ENCODE measurements at places on chromosomes 2 and 18.
A peak's percentile ranks its signal among the peaks of the same experiment; 100 is the strongest.

GRCh38 chr2:165010556-165010955, 55.2 kb upstream of the SLC38A11 start:
- no peak for DNase-seq

DNA sequence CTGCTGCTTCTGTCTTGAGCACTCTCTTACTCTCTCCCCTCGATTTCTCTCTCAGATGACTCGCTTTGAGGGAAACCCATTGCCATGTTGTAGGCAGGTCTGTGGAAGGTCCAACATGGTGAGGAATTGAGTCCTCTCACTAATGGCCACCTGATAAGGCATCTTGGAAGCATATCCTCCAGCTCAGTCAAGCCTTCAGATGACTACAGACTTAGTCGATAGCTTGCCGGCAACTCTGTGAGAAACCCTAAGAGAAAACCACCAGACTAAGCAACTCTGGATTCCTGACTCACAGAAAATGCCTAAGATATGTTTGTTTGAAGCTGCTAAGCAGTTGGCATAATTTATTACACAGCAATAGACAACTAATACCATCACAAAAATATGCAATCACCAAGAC, 51.2 kb downstream of the WDR75 start:
- no peak for DNase-seq

DNA sequence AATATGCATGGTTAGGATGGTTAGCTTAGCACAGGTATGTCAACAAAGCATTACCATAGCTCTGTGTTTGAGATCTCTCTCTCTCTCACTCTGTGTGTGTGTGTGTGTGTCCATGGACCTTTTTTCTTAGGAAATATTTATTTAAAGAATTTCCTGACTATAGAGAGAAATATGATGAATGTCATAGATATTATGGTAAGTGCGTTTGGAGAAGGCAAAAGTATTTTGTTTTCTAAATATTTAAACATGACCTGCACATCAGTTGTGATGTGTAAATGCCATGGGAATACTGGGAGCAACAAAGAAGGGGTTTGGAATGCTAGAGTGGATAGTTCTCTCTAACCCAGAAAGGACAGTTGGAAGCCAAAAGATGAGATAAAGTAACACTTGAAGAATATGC, 3.9 kb upstream of the TMEM178A start:
- no peak for DNase-seq

DNA sequence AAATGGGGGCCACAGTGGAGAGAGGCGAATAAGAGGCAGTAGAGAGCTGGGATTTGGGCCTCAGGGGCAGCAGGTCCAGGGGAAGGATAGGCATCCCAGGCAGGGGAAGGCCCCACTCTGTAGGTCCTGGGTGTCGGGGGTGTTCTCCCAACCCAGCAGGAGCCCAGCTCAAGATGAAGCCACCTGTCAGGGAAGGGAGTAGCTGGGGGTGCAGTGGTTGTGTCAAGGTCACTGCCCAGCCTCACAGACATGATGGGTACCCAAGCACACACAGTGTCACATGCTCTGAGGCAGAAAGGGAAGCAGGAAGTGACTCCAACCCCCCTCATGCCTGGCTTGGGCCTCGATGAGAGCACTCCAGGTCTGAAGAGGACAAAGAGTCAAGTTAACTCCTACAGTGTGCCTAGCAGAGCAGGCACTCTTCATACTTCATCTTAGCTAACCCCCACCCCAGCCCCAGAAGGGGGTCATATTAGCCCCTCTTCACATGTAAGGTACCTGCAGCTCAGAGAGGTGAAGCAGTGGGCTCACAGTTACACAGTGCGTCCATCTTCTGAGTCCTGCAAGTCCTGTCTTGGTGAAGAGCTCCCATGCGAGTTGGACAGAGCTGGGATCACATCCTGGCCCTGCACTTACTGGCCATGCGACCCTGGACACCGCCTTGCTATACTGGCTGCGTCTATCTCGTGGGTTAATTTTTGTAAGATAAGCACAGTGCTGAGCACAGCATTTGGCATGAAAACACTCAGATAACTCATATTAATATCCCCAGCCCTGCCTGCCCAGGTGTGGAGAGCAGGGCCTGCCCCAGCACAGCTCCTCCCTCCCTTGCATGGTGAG, 72.6 kb upstream of the DAPL1 start:
- peak; percentile 53 for DNase-seq

DNA sequence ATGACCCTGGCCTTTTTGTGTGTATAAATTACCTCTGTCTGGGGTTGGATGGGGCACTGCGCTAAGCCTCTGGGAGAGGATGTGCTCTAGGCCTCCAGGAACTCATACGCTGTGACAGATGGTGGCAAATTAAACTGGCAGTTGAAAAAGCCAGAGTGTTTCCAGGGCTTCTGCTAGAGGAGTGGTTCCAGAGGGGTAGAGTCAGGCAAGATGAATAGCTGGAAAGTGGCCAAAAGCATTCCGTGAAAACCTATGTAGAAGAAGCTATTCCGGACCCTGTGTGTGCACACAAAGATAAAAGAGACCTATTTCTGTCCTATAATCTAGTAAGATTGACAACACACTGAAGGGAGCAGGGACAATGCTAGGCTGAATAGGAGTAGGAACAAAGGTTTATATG, 84.8 kb downstream of the ACTR3 start:
- DNase-seq: no peak

DNA sequence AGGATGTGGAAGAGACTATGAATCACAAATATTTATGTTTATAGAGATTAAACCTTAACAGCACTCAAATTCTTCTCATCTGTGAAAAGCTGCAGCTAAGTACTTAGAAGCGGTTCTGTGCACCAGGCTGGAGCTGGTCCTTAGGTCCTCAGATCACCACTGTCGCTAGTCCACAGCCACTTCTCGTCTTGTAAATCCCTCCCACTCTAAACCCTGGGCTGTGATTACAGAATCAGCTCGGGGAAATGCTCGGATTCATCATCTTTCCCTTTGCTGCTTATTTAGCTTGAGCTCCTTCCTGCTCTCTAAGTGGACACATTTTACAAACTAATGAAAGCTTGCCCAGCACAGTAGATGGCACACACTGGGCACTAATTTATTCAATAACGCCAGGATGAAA, 61.7 kb downstream of the RNF152 start:
- DNase-seq: peak; percentile 72

GRCh38 chr2:12602661-12603060, 114.1 kb upstream of the TRIB2 start:
- no peak for DNase-seq

DNA sequence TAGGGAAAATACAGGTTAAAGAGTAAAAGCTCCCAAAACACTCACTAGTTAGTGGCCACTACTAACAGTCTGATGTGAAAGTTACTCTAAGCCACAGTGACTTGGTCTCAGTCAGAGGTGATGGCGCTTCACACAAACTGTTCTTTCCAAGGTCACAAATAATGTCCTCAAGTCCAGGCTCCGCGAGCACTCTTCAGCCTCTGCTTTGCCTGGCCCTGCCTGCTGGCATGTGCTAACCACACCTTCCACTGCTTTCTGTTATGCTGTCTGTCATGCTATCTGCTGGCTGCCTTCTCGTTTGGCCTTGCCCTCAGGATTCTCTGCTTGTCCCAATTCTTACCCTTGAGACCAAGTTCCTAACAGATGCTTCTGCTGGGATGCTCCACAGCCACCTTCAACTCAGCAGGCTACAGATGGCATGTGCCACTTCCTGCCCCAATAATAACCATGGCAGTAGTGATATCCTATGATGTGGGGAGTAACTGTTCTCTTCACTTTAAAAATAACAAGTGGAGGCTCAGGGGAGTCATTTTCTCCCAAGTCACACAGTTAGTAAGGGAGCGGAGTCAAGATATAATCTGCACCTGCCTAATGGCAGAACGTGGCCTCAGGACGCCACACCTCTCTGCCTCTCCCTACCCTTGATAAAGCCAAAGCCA, 75.7 kb downstream of the ZAP70 start:
- no peak for DNase-seq
